ENCODE measurements at places on chromosomes 11 and 22.

DNA sequence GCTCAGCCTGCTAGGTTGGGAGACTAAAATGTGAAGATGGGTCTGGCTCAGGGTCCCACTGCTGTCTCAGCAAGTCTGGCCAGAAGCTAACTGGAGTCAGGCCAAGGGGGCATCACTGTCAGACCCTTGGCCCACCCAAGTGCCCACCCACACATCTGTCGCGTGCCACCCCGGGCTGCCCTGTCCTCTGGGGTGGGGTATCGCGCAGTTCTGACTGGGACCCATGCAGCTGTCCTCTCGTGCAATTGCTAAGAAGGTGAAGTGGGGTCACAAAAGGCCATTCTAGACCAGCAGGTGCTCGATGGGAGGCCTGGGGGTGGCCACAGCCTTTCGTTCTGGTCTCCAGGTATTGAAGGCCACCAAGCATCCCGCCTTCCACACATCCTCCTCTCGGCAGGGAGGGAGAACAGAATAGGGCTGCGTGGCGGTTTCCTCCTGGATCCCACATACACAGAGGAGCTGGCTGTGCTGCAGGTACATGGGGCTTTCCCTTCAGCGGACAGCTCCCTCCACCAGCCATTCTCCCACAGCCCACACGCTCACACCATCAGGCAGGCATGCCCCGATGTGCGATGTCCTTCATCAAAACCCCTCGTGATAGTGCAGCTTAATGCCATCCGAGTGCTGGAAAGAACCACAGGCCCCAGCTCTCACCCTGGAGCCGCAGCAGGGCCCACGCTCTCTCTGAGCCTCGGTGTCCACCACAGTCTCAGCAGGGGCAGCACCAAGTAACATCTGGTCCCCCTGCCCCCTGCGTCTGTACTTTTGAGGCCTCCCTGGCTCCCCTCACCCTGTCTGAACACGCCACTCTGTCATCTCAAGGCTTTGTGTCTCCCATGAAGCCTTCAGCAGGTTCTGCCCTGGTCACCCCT, 37.6 kb downstream of the SHANK2 start:
- DNase-seq: no peak

DNA sequence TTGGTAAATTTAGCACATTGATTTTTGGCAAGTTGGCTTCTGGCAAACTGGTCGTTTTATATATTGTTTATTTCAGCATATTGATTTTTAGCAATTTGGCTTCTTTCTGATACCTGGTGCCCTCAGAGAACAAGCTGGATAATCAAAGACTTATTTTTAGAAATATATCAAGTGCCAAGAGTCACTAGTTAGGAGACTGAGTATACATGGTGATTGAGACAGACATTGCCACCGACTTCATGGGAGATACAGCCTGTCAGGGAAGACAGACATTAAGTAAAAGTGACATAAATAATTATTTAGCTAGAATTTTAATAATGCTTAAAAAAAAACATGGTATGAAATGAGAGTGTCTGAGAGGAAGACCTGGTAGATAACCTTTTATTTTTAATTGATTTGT, 242.3 kb upstream of the MTNR1B start:
- no peak for DNase-seq

GRCh38 chr11:11987503-11988022, 20.9 kb downstream of the DKK3 start:
- DNase-seq: no peak

- DNase-seq: no peak
These were observed 1.2 kb upstream of the TIRAP start for GRCh38 chr11:126281666-126282175.

- DNase-seq: no peak
These were observed 220.2 kb downstream of the CTTN start for GRCh38 chr11:70618431-70619101.

DNA sequence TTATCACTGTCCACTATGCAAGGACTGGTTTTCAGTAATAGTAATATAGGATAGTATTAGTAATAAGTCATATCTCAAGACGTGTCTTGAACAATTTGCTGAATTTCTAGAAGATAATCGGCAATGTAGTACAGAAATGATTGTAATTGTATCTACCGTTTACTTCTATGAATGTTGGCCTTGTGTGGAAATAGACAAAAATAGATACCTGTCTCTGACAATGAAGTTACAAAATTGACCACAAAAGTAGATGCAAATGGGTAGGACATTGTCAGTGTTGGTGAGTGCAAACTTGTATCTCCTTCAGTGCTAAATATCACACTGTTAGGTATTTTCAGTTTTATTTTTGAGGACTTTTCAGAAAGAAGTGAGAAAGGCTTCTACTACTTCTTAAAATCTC, 43.1 kb downstream of the SVIP start:
- no peak for DNase-seq

GRCh38 chr22:19921544-19922081, 20.0 kb upstream of the COMT start:
- DNase-seq: no peak

- DNase-seq: no peak
These were observed 8.3 kb upstream of the INSC start for GRCh38 chr11:15106201-15106965.

DNA sequence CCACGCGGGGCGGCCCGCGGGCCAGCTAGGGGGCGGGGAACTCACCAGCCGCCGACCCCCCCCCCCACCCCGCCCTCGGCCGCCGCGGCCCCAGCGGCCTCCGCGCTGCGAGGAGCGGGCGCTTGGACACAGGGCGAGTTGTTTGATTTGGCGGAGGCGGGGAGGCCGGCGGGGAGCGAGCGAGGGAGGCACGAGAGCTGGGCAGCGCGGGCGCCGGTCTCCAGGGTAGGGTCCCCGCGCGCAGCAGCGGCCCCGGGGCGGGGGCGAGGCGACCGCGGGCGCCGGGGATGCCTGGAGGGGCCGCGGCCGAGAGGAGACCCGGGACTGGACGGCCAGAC, 64.4 kb downstream of the NAV2 start:
- DNase-seq: peak; percentile 25

GRCh38 chr11:71124127-71124526, 128.2 kb downstream of the SHANK2 start:
- DNase-seq: no peak

- no peak for DNase-seq
These were observed 271.8 kb upstream of the MTNR1B start for GRCh38 chr11:92697461-92698312.

GRCh38 chr22:46795845-46796565, 33.6 kb downstream of the TBC1D22A start:
- no peak for DNase-seq

DNA sequence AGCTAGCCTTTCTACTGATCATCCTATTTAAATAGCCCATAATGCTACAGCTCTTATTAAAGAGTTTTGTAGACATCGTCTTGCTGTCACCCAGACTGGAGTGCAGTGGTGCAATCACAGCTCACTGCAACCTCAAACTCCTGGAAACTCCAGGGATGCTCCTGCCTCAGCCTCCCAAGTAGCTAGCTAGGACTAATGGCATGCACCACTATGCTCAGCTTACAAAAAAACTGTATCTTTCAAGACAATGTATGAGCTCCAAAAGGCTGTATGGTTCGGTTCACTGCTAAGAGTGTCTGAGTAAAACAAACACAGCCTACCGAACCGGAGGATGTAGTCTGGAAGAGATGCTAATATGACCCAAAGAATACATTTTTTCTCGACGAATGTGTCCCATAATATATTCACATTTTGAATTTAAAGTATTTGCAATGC, 2.6 kb downstream of the TAF1D start:
- no peak for DNase-seq

DNA sequence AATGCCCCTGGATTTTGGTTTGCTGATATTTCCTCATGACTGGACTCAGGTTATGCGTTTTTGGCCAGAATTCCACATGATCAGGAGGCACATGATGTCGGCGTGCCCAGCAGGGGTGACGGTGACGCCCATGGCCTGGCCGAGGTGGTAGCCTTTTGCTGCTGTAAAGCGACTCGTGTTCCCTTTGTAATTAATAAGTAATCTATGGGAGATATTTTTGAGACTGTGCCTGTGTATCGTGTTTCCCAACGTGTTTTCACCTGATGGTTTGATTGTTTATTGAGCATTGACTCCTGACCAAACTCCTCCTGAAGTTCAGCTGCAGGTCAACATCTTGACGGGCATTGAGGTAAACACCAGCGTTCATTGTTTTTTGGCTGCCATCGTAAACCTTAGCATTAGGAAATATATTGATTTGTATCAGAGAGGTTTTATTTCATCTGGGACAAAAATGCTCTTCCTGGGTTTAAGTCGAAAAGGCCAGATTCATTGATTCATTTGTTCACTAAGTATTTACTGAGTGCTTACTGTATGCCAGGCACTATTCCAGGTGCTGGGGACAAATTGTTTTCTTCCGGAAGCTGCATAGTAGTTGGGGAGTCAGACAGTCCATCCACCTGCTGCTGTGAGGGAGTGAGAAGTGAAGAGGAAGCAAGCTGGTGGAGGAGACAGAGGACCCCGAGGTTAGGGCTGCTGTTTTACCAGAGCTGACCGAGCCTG, 23.6 kb downstream of the DCPS start:
- no peak for DNase-seq

GRCh38 chr22:46730568-46731245, 7.3 kb downstream of the CERK start:
- DNase-seq: no peak

- no peak for DNase-seq
These were observed 570.3 kb downstream of the OPCML start for GRCh38 chr11:132962041-132962440.

DNA sequence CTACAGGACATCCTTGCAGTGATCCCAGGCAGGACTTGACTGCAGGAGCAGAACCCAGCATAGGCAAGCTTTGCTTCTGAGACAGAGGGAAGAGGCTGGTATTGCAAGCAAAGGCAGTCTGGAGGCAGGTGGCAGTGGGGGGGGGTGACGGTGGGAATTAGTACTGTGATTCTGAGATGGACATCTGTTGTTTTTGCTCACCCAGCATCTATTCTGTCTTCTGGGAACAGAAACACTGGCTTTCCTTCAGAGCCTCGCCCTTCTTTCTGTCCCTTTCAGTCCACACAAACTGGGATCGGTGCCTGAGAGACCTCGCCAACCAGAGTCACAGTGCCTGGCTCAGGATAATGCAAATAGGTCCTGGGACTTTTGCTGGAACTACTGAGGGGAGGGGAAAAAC, 31.2 kb upstream of the RASL10A start:
- DNase-seq: no peak

DNA sequence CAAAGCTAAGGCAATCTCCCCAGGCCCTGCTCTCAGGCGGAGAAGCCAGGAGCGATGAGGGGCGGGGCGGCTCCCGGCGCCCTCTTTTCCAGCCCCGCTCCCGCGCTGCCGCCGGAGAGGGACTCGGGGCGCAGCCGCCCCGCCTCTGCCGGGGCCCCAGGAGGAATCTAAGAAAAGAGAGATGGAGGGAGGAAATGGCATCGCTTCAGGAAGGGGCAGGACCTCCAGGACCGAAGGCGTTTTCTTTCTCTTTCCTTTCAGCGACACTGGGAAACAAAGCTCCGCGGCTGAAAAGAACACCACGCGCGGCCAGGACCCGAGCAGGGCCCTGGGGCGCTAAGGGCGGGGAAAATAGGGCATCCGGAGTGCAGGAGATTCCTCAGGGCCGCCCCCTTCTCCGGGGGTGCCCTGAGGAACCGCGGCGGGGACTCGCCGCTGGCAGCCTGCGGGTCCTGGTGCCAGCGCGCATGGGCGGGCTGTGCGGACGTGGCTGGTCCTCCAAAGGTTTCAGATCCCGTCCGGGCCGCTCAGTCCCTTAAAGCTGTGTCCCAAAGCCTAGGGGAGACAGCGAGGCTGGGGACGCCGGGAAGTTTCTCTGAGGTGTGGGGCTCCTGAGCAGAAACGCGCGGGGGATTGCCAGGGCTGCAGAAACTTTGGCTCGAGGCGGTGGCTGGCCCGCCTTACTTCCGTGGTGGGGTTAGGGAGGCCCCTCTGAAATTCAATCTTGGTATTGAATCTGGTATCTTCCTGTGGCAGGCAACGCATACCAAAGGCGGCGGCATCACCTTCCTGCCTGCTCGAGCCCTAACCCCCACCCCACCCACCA, 2.8 kb upstream of the BSX start:
- no peak for DNase-seq

GRCh38 chr11:100467821-100468508, 219.1 kb upstream of the ARHGAP42 start:
- no peak for DNase-seq

DNA sequence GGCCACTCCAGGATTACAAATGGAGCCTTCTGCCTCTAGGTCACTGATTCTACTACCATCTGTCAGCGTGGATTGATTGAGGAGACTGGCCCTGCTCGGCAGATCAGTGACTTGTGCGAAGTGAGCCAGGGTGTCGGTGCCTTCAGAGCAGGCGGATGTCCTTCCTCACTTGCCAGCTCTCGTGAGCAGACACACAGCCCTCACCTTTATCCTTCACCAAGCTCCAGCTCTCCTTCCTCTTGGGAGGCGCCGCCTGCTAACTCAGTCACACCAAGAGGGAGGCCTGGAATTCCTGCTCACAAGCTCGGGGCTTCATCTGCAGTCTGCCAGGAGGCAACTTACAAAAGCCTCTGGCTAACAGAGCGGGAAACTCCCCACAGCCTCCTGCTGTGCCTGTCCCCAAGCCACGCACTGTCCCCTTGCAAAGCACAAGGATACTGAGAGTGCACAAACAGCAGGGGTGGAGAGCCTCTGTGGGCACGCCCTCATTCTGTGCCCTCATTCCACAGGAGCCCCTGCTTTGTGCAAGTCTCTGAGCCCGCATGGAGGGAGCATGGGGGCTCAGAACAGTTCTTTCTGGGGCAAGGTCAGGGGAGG, 3.5 kb upstream of the TCF20 start:
- no peak for DNase-seq

- no peak for DNase-seq
These were observed 12.4 kb downstream of the P4HA3 start for GRCh38 chr11:74299015-74299414.

DNA sequence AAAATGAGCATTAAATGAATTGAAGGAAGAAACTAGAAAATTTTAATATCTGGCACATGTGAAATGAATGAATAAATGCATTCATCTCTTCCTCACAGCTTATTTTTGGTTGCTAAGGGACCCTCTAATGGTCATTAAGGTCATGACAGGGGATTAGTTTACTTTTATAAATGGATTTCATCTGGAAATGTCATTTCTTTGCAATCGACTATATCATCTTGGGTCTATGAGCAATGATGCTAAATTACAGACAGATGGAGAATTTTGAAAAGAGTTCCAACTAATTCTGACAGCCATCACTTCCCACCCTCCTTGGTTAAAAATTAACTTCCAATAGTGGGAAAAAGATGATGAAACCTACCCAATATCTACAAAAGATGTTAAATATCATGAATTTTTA, 98.0 kb downstream of the KIF18A start:
- DNase-seq: no peak

GRCh38 chr11:132168344-132168981, 798.0 kb downstream of the NTM start:
- no peak for DNase-seq

All from NCI-H510A treated with DMSO at 0.1 percent for 48 hours (cell line).